ELR (cell line): ENCODE measurements at places on chromosomes 1 and 21.
A peak's percentile ranks its signal among the peaks of the same experiment; 100 is the strongest.

DNA sequence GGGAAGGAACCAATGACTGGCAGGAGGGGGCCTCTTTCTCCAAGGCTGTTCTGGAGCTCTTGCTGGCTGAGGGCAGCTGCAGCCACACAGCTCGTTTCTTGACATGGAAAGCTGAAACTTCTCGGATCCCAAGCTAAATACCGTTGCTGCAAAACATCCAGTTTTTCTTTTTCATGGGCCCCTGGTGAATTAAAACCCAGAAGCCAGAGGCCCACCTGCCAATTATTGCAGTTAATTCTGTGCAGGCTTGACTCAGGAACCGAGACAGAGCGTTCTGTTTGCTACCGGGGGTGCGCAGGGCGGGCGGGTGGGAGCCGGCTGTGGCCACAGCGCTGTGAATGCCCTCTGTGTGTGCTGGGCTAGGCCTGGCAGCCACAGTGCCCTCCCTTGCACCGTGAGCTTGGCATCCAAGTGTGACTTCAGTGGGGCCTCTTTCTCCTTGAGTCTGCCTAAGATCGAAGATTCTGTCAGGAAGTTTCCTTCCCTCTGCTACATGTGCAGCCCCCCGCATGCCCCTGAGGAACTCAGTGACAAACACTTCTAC lies 19.9 kb upstream of the KCNE2 start:
- DNase-seq = no peak

DNA sequence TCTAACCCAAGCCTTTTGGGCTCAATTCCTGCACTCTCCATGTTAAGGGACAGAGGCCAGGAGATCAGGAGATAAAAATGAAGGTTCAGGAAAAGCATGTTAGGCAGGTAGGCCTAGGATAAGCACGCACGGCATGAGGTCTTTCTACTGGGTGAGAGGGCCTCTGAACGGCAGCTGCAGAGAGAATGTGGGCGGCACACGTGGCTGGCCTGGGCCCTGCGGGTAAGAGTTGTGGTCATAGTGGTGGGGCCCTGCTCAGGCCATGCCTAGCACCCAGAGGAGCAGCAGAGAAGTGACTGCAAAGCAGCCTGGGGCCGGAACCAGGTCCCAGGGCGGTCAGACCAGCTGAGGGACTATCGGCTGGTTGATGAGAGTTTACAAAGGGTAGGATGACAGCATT lies 7.5 kb upstream of the FOXO6 start:
- DNase-seq = peak; percentile 72

DNA sequence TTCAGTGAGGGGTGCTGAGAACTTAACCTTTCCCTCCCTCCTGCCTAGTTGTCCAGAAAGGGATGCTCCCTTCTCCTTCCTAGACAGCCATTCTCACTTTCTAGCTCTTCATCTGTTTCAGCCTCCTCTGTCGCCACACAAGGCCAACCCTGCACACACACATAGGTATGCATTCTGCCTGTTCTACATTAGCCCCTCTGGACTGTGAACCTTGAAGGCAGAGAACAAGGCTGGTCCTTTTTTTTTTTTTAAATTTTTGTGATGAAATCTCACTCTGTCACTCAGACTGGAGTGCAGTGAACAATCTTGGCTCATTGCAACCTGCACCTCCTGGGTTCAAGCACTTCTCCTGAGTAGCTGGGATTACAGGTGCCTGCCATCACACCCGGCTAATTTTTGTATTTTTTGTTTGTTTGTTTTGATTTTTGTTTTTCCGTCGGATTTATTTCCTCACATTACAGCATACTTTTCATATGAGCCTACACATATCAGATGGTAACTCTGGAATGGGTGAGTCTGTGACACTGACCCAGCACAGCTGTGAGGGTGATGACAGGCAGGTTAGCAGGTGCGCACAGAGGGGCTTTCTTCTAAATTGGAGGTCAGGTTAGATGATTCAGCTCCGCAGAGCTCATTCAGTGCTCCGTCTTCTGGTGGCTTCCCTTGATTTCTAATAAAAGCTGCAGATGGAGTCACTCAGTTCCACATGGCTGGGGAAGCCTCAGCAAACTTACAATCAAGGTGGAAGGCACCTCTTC lies 4.9 kb upstream of the AKR1A1 start:
- DNase-seq = no peak

DNA sequence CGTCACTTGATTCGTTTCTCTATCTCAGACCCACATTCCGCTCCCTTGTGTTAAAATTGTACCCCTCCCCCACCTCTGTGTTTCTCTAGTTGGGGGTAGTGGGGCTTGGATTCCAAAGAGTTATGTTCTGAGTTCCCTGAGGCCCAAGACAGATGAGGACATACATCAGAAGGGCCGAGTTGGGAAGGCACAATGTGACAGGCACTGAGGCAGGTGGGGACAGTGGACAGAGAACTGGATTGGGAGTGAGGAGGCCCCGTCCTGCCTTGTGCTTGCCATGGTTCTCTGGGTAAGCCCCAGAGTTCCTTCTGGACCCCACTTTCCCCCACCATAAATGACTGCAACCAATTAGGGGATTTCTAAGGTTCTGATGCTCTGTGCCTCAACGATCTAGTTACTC lies 80.5 kb upstream of the ETV3 start:
- no peak for DNase-seq

GRCh38 chr1:44619261-44619900 lies 54.9 kb downstream of the TMEM53 start:
- DNase-seq = peak; percentile 92

DNA sequence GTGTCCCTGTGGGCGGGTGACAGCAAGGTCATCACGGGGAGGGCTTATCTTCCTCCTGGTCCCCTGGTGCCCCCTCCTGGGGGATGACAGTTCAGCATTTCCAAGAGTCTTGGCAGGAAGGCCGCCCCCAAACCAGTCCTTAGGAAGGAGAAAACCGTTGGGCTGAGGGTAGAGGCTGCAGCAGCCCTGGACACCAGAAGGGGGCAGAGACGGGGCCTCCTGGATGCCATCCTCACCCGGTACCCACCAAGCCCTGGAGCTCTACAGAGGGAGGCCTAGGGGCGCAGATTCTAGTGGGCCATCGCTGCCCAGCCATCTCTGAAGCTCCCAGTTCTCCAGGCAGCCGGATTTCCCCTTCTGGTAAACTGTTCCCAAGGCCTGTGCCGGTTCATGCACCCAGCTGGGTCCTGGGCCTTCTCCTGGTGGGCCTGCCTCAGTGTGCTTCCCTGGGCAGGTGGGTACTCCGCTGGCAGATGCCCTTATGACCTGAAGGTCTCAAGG lies 14.8 kb upstream of the ZNF669 start:
- DNase-seq = peak; percentile 48

DNA sequence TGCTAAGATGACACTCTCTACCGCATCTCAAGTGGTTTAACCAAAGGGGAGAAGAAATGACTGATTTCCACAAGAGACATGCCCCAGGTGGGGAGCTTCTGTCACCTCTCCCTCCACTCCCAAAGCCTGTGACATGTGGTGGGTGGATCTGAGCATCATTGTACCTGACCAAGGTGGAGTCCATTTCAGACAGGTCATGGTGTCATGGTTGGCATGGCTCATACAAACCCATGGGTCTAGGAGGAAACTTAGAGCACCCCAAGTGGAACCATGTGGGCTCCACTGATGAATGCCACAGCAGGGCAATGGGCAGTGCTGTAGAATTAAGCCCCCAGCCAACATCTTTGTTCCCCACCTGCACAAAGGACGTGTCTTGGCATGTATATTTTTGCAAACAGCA lies 131.5 kb upstream of the EDN2 start:
- DNase-seq = no peak

DNA sequence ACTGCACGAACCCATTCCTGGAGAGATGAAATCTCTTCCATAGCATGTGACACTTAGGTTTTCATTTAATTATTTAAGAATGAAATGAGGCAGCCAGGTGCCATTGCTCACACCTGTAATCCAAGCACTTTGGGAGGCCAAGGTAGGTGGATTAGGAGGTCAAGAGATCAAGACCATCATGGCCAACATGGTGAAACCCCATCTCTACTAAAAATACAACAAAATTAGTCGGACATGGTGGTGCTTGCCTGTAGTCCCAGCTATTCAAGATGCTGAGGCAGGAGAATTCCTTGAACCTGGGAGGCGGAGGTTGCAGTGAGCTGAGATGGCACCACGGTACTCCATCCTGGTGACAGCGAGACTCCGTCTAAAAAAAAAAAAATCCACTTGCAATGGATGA lies 17.8 kb downstream of the L1TD1 start:
- no peak for DNase-seq

DNA sequence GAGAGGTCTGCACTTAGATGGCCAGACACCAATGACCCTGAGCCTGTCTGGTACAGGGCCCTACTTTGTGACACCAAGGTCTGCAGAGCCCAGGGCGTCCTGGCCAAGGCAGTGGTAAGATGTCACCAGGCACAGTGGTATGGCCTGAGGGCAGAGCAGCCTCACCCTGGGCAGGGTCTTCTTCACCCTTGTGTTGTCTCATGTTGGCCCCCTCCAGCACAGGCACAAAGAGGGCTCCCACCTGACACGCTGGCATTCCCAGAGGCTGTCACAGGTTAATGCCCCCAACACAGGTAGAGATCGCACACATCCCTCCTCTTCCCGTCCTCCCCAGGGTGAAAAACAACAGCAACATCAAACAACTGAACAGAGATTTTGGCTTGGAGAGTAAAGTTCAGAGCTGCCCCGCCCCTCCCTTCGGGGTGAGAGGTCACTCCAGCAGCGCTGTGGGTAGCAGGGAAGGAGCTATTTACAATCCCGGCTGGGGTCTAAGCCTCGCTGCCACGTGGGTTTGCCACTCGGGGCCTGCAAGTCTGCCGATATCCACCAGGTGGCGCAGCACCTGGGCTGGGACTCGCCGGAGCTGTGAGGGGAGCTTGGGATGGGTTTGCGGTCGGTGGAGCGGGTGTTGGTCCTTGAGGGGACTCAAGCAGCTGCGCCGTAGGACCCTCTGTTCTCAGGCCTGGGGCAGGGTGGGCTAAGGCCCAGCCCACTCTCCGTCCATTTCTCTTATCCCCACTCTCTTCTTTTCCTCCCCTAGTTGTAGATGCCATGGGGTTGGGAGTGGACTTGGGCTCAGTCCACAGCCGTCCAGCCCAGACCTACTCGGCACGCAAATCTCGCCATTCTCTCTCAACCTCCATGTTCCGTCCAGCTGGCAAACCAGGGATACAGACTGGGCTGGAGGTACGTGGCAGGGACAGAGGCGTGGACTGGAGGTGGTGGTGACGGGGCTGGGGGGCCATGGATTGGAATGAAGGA lies 12.7 kb downstream of the EFNA3 start:
- DNase-seq = peak; percentile 77

DNA sequence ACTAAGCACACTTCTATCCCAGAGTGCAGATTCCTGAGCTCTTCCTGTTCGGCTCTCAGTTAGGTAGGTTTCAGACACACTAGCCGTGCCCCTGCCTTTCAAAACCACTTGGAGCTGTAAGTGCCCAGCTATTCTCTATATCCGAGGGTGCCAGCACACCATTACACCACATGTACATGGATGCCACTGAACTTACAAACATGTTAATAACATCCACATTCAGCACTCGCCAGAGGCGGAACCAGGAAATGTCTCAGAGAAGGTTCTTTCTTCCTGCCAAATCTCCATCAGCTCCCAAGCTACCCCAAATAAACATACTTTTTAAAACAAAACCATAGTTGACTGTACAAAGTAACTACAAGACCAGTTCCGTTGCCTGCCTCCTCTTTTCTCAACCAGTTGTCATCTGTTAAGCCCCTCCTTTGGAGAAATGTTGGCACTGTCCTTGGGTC lies 78.4 kb upstream of the CTTNBP2NL start:
- no peak for DNase-seq

- no peak for DNase-seq
These were observed 90.4 kb downstream of the KCNK1 start for GRCh38 chr1:233704170-233704897.

- peak; percentile 65 for DNase-seq
These were observed 216.4 kb downstream of the LTN1 start for GRCh38 chr21:28776251-28776650.

- DNase-seq = no peak
These were observed 122.3 kb downstream of the DMRTB1 start for GRCh38 chr1:53581476-53581875.

DNA sequence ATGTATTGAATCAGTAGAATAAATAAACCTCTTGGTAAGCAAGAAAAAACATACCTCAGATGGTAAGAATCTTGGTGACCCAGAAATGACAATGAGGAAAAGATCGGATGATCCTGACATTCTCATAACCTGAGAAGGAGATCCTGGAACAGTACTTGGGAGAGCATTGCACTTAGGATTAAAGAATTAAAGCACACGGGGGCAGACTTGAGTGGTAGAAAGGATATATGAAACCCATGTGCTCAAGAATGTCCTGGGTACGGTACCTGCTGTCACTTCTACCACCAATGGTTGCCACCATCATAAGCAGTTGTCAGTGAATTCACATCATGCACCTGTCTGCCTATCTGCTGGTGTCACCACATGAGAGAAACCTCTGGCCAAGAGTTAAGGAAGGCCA lies 108.9 kb upstream of the GJB5 start:
- DNase-seq = no peak

DNA sequence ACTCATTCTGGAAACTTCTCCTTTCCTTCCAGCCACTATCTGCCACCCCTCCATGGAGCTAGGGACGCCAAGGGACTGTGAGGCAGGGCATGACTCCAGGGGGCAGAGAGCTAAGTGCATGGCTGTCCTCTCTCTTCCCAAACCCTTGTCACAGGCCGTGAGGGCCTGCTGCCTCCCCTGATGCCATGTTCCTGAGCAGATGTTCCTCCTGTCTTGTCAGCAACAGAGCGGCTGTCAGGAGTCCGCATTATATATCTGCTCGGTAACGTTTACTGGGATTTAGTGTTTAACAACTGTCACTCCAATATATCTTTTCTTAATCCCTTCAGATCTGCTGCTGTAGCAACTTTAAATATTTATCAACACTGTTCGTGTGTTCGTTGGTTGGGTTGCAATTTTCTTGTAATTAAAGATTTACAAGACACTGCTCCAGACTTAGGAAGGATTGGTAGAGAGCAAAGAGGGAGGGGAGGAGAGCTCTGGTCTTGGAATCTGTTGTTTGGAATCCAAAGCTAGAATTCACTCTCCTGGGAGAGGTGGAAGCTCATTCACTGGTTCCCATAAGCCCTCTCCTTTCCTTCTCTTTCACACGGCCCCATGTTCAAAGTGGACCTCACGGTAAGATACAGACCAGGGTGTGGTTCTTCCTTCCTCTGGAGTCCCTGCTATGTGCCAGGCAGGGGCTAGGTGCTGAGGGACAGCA lies 76.2 kb downstream of the MDM4 start:
- DNase-seq = no peak

GRCh38 chr1:97441966-97442365 lies 478.9 kb downstream of the DPYD start:
- no peak for DNase-seq

DNA sequence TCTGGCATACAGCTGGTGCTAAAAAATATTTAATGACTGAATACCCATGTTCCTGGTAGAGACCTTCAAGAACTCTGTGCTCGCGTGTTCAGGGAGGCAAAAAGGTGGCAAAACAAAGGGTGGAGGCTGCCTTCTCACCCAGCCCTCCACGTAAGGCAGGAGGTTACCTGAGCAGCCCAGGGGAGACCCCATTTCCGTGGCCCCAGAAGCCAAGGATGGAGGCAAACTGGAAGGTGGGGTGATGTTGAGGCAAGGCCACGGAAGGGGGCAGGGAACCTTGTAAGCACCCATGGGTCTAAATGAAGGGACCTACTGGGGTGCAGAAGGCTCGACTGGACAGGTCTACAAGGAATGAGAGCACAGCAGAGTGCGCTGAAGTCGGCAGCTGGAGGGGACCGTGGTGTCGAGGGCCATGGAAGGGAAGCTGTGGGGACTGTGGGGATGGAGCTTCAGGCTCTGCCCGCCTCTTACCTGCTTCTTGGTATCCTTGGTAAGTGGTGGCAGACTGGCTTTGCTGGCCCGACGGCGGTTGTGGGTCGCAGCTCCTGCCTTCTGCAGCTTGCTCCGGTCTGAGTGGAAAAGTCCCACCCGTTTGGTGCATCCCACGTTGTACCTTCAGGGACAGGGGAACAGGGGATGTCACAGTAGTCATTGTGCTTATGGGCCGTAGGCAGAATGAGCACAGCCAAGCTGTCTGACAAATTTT lies 8.9 kb upstream of the A3GALT2 start:
- DNase-seq = no peak
